Stimulated activated CD8-positive, alpha-beta memory T cell treated with anti-CD3 and anti-CD28 coated beads, Interleukin-2, amount 100 ng/mL, for 48 hours (primary cell): ENCODE measurements at places on chromosomes 16 and 17.

GRCh38 chr17:792277-792676 lies 10.1 kb downstream of the MRM3 start:
- no peak for DNase-seq

- DNase-seq = no peak
Observed at GRCh38 chr16:81515281-81515680, 70.7 kb downstream of the CMIP start.

DNA sequence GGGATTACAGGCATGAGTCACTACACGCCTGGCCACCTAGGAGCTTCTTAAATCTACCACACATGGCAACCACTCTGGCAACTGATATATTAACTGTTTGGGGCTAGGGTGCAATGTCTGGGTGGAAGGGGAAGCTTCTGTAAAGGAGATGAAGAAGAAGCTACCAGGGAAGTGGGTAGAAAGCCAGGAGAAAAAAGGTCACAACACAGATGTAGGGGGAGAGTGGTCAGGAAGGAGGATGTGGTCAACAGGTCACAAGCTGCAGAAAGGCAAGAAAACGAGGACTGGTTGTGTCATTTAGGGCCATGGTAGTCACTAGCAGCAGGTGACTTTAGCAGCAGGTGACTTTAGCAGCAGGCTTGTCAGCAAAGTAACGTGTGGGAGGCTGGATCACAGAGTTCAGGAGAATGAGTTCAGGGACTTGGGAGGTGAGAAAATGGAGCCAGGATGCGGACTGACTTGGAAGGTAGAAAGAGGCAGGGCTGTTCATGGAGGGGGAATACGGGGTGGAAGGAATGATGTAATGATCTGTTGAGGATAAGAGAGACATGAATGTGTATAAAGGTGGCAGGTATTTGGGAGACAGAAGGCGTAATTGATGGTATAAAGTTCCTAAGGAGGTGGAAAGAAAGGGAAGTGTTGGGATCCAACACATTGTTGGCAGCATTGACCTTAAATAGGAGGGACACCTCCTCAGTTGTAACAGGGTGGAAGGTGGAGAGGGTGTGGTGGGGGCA lies 16.3 kb upstream of the WFIKKN2 start:
- DNase-seq = no peak

DNA sequence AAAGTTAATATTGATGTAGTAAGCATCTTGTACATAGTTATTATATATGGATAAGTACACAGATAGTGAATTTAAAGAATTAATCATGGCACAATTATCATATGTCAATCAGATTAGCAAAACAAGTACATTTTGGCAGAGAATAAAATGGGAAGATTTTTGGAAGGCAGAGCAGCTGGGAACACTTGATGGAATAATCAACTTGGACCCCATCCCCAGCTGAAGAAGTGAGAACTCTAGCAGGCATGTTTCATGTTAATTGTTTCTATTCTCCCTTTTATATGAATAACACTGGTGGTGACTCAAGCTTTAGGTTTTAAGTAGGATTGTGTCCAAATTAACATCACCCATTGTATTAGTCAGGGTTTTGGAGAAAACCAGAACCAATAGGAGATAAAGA lies 198.7 kb downstream of the KCNJ2 start:
- no peak for DNase-seq

DNA sequence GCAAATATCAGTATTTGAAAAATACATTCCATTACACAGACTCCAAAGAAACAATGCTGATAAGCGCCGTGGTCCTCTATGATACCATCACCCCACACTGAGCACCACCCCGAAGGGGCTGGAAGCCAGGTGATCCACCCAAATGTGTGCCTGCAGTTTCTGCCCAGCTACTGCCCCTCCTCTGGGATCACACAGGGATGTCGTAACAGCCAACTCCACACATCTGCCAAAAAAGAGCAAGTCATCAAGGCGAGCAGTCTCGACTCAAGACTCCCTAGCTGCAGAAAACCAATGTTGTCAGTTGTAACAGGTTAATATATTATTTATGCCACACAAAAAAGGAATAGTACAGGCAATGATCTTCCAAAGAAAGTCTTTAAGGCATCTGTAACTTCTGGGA lies 21.0 kb downstream of the CYB5D2 start:
- DNase-seq = no peak

DNA sequence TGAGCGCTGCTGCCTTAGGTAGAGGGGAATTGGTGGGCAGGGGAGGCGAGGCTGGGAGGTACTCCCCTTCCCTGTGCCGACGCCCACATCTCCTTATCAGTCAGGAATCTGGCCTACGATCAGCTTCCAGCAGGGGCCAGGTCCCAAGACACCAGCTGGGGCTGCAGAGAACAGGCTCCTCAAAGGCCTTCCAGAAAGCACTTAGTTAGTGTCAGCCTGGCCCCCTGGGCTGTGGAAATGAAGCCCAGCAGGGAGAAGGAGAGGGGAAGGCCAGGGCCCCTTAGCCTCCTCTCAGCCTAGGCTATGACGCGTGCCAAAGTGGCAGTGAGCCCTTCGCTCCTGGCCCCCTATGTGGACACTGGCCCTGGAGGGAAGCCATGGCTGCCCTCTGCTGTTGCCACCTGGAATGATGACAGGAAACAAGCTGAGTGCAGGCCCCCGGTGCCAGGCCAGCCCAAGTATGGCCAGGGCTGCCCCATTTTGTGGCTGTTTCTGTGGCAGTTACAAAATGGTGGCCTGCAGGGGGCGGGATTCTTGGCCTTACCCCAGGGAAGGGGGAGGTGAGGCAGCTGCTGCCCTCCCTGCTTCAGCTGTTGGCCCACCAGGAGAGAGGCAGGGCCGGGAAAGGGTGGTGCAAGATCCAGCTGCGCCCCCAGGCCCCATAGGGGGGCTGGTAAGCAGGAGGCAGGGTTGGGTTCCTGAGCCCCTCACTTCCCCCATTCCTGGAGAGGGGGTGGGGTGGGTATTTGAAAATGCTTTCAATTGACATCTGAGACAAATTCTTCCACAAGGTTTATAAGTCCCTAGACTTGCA lies 11.3 kb downstream of the TBX4 start:
- no peak for DNase-seq

DNA sequence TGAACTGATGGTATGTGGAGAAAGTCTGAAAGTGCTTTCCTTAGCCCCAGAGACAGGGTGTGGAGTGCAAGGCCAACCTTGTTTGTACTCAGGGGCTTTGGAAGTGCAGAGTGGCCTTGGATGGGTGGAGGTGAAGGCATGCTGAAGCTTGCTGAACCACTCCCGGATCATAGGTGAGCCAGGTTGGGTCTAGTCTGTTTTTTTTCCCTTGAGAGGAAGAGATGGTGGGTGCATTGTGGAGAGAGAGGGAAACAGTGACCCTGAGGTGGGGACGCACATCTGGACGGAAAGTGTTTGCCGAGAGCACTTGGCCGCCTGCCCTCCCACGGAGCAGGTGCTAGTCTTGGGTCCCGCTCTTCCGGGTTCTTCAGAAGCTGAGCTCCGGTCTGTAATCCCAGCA lies 12.5 kb downstream of the ABAT start:
- DNase-seq = no peak

GRCh38 chr16:49834531-49835151 lies 21.3 kb downstream of the ZNF423 start:
- no peak for DNase-seq

- DNase-seq = no peak
Observed at GRCh38 chr16:24896439-24896838, 50.7 kb downstream of the SLC5A11 start.

- DNase-seq = no peak
Observed at GRCh38 chr17:27241346-27241946, 52.5 kb upstream of the WSB1 start.

GRCh38 chr17:28524476-28525424 lies 18.6 kb downstream of the FOXN1 start:
- no peak for DNase-seq

GRCh38 chr16:84593825-84594724 lies 23.8 kb downstream of the COTL1 start:
- DNase-seq = peak; percentile 67

GRCh38 chr17:37177254-37177870 lies 198.4 kb upstream of the C17orf78 start:
- no peak for DNase-seq

- DNase-seq = no peak
Observed at GRCh38 chr17:44539673-44540072, 17.6 kb upstream of the FZD2 start.

DNA sequence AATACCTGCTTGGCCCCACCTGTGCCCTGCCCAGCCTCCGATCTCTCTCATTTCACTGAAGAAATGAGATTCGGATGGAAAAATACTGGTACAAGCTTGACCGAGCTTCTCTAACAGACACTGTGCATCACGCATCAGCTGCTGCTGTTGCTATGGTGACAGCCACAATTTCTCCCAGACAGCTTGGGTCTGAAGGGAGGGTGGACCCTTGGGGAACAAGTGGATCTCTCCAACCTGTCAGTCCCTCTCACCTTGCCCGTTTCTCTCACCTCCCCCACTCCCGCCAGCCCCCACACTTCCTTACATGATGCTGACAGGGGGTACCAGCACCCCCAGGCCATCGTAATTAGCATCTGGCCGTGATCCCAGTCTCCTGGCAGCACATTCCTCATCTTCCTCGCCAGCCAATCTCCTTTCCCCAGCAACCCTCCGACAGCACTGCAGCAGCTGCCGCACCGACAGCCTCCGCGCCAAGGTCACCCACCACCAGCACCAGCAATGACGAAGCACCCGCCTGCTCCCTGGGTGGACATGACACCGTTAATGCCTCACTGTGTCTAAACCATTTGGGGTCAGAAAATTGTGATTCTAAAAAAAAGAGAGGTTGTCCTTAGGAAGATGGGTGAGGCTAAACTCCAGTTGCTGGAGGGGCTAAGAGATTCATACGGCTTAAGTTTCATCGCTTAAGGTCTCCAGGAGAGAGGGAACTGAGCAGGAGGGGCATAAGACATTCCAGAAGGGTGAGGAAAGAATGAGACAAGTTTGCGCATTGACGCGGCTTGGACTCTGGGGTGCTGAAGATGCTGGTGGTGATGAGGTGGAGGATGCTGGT lies 58.6 kb upstream of the TNRC6A start:
- no peak for DNase-seq

DNA sequence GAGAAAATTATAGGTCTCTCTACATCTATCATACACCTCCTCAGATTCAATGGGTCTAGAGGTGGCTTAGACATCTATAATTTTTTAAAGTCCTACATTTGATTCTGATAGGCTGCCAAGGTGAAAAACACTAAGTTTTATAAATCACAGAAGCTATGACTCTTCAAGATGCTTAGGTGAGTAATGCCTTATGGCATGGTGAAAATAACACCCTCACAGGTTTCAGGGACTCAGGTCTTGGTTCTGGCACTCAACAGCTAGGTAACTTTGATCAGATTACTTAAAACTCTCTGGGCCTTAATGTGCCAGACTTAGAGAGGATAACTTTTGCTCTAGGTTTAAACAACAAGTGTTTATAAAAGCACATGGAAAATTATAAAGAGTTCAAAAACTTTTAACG lies 2.0 kb upstream of the COX10 start:
- DNase-seq = no peak

- DNase-seq = peak; percentile 14
Observed at GRCh38 chr17:491086-492021, 138.7 kb upstream of the RPH3AL start.

- no peak for DNase-seq
Observed at GRCh38 chr17:40124279-40125141, 2.7 kb downstream of the MSL1 start.

GRCh38 chr16:54175169-54175551 lies 111.4 kb downstream of the IRX3 start:
- no peak for DNase-seq

DNA sequence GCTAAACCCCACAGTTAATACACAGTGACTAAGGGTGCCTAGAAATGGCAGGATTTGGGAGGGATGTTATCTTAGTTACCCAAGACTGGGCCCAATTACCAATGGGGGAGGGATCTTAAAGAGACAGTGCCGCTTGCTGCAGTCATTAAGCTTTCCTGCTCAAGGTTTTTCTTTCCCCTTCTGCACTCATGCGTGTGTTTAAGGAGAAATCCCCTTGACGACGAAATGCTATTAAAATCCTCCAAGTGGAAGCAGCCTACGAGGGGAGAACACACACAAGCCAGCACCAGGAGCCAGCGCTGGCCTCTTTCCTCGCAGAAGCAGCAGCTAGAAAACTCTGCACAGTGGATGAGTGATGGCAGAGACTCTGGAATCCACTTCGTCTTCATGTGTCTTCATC lies 22.0 kb downstream of the SALL1 start:
- no peak for DNase-seq

GRCh38 chr17:82452162-82452561 lies 1.6 kb upstream of the CYBC1 start:
- DNase-seq = no peak

- no peak for DNase-seq
Observed at GRCh38 chr17:83151442-83152226, 72.2 kb downstream of the METRNL start.

DNA sequence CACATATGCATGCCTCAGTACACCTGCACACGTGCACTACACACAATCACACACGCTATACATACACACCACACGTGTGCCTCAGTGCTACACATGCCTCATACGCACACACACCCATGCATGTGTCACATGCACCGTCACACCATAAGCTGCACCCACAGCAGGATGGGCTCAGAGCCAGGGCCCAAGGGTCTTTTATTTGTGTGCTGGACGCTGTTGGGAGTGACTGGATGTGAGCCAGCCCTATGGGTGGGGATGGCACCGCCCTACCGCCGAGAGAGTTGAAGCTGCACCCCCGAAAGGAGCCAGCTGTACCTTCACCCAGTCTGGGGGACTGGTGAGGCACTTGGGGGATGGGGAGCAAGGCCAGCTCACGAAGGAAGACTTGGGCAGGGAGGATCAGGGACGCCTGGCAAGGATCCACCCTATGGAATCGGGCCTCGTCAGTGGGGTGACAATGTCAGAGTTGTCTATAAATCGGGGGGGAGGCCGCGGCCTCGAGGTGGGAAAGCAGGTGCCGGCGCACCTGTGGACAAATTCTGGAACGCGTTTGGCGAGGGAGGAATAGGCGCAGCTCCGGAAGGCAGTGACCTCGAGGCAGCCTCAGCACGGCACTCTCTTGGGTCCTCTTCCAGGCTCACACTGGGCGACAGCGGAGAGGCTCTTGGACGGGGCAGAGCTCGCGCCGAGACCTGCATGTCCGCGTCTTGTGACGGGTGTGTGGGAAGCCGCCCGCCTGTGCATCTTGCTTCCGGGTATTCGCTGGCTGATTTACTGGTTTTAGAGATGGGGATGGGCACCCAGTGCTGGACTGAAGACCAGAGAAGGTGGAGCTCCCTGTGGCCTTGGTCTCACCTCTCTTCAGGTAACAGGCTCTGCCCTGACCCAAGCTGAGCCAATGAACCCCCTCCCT lies 7.3 kb downstream of the RGS11 start:
- no peak for DNase-seq

GRCh38 chr17:2710803-2711607 lies 559 bp downstream of the CLUH start:
- DNase-seq = peak; percentile 21

GRCh38 chr17:60354223-60354622 lies 37.7 kb downstream of the USP32 start:
- DNase-seq = no peak

- DNase-seq = no peak
Observed at GRCh38 chr17:71252436-71252835, 868.4 kb upstream of the SOX9 start.

GRCh38 chr17:5000237-5000639 lies 2.5 kb downstream of the KIF1C start:
- no peak for DNase-seq
